ENCODE measurements at places on chromosomes 3 and 15. TPM values are rescaled to one million over a fixed set of nuclear protein-coding genes. Genes with fewer than 3 reads are reported as not detected.

DNA sequence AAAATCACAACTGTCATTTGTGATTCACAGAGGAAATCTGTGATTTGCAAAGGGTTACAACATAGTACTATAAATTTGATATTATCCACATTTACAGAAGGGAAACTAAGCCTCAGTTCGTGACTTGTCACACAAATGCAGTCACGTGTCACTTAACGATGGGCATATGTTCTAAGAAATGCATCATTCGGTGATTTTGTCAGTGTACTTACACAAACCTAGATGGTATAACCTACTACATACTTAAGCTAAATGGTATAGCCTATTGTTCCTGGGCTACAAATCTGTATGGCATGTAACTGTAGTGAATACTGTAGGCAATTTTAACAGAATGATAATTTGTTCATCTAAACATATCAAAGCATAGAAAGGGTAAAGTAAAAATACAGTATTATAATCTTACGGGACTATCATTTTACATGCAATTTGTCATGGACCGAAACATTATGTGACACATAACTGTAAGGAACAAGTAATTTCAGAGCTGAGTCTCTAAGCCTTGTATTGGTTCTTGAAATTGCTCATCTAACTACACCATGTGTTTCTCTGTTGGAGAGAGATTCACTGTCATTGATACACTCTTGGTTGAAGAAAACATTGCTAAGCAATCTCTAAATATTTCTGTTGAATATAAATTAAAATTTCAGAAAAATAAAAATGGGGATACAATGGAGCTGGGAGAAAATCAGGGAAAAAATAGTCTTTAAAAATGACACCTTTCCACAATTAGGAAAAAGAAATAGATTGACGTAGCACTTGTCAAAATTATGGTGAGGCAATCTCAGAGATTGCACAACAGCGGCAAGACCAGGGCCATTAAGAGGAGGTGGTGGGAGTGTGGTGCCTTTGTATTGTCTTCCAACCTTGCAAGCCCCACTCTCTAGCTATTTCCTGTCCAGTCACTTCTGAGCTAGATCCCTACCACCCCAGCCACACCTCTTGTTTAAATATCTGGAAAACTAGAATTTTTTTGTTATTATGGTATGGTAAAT is 645.8 kb upstream of the TBL1XR1 start:
- DNase-seq = no peak

GRCh38 chr3:142886940-142887339 is 1.9 kb downstream of the PCOLCE2 start:
- DNase-seq = peak; percentile 40

GRCh38 chr15:88741671-88742070 is 61.6 kb upstream of the ACAN start:
- DNase-seq = no peak

DNA sequence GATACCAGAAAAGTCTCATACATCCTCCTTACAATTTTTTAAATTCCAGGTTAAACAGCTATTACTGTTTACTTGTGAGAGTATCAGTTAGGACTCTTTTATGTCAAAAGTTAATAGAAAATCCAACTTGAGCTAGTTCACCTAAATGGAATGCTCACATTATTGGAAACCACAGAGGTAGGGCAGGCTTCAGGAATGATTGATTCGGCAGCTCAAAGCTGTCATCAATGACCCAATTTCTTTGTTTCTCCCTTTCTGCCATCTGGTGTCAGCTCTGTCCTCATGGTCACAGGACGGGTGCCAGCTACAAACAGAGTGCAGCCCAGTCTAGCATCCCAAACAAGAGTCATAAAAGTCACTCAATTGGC is 32.2 kb downstream of the CFAP20DC start:
- DNase-seq = no peak

GRCh38 chr15:43518197-43518761 is 871 bp downstream of the MAP1A start:
- peak; percentile 41 for DNase-seq

DNA sequence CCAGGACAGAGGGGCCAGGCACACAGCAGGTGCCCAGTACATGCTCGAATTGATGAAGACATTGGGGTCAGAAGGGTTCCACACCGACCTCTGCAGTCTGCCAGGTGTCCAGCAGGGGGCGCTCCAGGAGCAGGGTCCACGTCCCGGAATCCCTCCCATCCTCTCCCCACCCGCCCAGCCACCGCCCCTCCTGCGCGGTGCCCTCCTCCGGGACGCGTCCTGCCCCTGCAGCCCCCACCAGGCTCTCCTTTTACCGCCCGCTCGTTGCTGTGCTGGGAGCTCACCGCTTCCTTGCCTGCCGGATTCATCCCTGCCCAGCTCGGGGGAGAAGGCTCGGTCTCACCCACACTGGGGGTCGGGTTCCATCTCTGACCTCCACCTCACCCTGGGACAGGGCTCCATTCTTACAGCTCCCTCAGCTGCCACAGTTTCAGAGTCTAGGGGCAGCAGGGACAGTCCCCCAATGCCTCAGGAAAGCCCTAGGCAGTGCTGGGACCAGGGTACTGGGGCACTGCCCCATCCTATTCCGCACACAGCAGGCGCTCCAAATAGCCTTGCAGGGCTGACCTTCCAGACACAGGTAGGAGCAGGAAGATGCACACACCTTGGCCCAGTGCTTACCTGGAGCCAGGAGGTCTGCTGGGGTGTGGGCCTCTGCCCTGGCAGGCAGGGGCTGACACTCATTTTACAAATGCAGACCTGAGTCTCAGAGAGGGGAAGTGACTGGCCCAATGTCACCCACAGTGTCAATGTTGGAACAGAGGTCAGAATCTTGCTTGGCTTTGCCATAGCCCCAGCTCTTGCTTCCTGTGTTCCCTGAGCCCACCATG is 31.0 kb downstream of the GRIP2 start:
- peak; percentile 41 for DNase-seq

DNA sequence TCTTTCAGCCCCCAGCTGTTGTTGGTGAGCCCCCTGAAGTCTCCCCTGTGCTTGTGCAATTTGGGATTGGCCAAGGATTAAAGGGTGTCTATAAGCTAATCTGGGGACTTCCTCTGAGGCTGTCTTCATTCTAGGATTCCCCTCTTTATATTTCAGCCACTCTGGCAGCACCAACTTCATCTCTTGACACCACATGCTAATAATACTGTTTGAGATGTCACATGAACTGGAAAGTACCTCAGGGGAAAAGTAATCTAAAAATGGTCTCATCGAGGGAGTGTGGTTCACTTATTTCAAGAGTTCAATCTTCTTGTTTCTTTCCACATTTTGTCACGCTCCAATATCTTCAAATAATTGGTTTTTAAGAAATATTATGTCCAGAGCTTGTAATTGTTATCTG is 279.2 kb upstream of the TMC3 start:
- DNase-seq = no peak

DNA sequence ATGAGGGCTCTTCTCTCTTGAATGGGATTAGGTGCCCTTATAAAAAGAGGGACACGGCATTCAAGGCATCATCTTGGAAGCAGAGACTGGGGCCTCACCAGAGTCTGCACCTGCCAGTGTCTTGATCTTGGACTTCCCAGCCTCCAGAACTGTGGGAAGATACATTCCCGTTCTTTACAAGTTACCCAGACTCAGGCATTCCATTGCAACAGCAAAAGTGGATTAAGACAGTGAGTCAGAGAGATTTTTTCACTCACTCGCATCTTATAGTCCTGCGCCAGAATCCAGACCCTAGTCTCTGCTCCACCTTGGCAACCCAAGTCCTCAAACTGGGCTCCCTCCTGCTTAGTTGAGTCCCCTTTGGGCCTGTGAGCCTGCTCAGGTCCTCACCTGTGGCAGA is 2.7 kb downstream of the LCTL start:
- DNase-seq = no peak

GRCh38 chr3:148146241-148146640 is 551.5 kb upstream of the AGTR1 start:
- no peak for DNase-seq

GRCh38 chr3:11717768-11718636 is 74.3 kb upstream of the VGLL4 start:
- peak; percentile 68 for DNase-seq

GRCh38 chr3:194990454-194991337 is 280.3 kb downstream of the XXYLT1 start:
- DNase-seq = no peak

- no peak for DNase-seq
These were observed 1.8 kb downstream of the SETD2 start for GRCh38 chr3:47161983-47162696.

- peak; percentile 57 for DNase-seq
These were observed at the start of gene ATP10A for GRCh38 chr15:25863111-25863967. TSS of gene ATP10A (minus strand) at chr15:25863327. CDS start at chr15:25863096, 231 bp downstream.

- DNase-seq = no peak
These were observed 345.6 kb downstream of the NLGN1 start for GRCh38 chr3:173743111-173743510.

DNA sequence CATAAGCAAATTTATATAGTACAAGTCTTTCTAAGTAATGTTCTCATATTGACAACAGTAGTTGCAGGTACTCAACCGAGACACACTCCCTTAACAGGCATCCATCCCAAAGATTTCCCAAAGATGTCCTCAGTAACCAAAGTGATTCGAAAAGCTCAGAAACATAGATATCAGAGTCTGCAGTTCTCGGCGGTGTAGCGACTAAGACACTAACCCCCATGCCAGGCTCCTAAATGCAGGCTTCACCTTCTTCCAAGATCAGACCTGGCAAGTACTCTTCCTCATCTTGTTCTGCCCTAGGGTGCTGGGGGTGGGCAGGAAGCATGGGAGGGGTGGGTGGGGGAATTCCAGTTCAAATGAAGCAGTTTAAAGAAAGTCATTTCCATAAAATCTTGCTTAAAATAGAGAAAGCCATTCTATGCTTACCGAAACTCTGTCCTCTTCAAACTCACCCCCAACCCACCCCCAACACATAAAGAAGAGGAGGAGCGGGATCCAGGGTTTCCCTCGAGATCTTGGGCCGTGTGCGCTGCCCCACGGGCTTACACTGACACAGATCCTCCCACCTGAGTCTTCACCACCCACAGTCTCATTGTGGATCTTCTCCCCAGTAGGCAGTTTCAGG is 59.0 kb upstream of the BCL6 start:
- DNase-seq = no peak

DNA sequence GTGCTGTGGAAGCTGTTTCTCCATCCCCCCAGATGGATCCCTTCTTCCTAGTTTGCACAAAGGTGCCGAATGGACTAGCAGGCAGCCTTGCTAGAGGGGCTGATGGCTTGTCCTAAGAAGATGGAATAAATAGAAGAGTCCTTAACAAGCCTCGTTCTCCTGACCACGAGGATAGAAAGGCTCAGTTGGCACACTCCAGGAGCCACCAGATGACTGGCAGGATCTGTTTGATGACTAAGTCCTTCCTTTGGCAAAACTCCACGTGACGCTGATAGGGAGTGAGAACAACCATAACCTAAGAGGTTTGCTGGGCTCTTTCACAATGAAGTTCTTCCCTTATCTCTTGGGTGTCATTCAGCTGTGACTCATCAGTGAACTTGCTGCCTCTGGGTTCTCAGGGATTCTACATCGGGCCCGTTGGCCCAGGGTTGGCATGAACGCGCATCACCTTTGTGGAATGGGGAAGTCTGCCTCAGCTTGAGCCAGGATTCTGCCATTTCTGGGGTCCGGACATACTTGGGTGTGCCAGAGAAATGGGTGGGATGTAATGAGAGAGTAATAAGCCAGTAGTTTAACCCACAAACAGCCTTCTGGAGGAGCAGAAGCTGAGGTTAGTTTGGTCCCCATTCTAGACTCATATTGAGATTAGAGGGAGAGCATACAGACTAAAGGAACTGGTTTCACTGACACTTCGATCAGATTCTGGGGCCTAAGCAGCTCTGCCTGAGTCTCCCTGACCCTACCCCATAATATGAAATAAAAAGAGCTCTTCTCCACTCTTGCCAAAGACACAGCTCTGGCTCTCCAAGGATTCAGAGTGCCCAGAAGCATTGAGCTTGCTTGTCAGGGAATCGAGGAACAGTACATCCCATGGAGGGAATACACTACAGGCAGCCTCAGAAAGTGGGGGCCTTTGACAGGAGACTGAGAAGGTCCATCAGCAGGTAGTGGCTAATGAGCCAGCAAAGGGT is 2.0 kb upstream of the MELTF start:
- no peak for DNase-seq

DNA sequence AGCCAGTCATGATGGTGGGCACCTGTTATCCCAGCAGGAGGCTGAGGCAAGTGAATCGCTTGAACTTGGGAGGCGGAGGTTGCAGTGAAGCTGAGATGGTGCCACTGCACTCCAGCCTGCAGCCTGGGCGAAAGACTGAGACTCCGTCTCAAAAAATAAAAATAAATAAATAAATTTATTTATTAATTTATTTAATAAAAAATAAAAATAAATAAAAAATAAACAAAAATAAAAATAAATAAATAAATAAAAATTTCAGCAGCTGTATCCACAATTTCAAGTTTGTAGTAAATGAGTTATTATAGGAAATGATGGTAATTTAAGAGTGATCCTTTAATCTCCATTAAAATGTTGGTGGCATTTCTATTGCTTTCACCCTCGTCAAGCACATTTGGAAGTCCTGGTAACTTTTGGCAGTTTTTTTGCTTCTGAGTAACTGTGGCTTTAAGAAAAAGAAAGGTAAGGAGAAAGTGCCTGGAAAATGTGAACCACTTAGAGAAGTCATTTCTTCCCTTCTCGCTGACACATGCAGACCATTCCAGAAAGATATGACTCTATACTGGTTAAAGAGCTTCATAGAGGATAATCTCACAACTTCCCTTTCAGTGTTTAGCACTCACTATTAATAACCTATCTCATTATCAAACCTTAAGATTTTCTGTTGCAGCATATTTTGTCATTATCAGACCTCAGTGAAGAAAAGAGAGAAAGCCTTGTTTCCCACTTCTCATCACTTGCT is 296.6 kb downstream of the TIGIT start:
- no peak for DNase-seq

GRAMD1C gene
- 0.25 TPM for total RNA-seq

GABRR3 gene
- not detected for total RNA-seq

TEX55 gene
- total RNA-seq = not detected

ACSBG1 gene
- 1.6 TPM for total RNA-seq

GCNT3 gene
- not detected for total RNA-seq

TTLL13 gene
- 0.21 TPM for total RNA-seq

ZBED2 gene
- not detected for total RNA-seq

STXBP5L gene
- 0.07 TPM for total RNA-seq

UTS2B gene
- total RNA-seq = 0.32 TPM

MAP4 gene
- 138 TPM for total RNA-seq

GHRL gene
- not detected for total RNA-seq

ADAMTS7 gene
- total RNA-seq = 20.4 TPM

GHSR gene
- not detected for total RNA-seq

Measured in cardiac muscle cell (in vitro differentiated cells and primary cell).